ENCODE measurements at places on chromosomes 3 and 15. TPM values are rescaled to one million over a fixed set of nuclear protein-coding genes. Genes with fewer than 3 reads are reported as not detected.

Gene COMMD2
- 48.4 TPM for total RNA-seq

Gene MYL3
- 1.1 TPM for total RNA-seq

Gene ACTL6A
- 59.9 TPM for total RNA-seq

Gene OR5H2
- not detected for total RNA-seq

Gene PPIP5K1
- total RNA-seq = 5.4 TPM

Gene SLC9C1
- total RNA-seq = 0.66 TPM

Gene TRIM42
- not detected for total RNA-seq

Gene IQCH
- total RNA-seq = 11.3 TPM

Gene ULK4
- total RNA-seq = 17.9 TPM

Gene UPK1B
- total RNA-seq = 5.6 TPM

Gene NOX5
- total RNA-seq = not detected

Gene ZNF501
- total RNA-seq = 8.5 TPM

Gene NANOGP8
- 12.3 TPM for total RNA-seq

Gene SLC2A2
- total RNA-seq = 0.48 TPM

Gene TMEM108
- 8.8 TPM for total RNA-seq

Measured in endodermal cell (in vitro differentiated cells).